ENCODE measurements at places on chromosomes 3 and 15.

DNA sequence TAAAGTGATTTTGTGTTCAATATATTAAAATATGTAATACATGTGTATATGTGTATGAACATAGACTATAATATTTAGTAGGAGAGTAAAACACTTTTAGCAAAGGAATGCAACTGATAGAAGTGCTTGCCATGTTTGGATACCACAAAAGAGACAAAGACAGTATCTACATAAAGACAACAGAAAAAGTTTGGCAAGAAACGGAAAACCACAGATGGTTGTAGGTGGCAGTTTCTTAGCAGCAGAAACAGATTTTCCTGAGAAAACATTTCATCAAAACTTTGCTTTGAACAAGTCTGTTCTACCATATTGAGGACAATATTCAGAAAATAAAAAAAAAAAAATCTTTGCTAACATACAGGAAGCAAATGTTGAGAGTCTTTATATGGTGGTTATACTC, 1560.4 kb upstream of the GBE1 start:
- no peak for DNase-seq

DNA sequence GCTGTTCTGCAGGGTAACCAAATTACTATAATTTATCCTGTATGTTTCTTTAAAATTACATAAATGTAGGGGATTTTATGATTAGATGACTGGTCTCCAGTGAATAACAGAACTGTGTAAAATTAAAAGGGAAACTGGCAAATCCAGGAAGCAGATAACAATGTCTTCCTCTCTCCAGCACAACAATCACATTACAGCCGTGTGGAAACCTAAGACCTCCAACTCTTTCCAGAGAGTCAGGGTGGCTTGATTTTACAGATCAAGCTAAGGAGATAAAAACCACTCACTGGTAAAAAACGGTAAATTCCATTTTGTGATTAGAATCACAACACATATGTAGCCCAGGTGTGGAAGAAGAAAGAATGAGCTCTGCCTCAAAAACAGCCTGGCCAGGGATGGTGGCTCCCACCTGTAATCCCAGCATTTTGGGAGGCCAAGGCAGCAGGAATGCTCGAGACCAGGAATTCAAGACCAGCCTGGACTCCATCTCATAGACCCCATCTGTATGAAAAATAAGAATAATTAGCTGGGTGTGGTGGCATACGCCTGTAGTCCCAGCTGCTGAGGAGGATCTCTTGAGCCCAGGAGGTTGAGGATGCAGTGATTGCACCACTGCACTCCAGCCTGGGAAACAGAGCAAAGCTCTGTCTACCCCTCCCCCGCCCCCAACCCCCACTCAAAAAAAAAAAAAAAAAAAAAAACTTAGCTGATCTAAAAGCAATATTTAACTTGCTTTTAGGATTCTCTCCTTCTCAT, 29.0 kb downstream of the IL17RD start:
- DNase-seq, result no peak

DNA sequence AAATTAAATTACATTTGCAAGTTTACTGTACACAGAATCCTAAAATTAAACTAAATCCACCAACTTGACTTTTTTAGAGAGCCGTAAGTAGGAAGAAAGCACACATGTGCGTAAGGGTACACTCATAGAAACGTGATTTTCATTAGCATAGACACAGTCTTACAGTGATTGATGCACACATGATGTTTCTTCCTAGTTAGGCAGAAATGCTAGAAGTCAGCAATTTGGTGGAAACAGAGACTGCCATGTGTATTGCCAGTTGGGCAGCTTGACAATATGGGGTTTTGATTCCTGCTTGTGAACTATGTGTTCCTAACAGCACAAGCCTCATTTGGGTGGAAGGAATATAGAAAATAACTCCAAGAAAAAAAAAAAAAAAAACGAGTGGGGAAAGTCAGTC, 878.5 kb downstream of the ROBO1 start:
- no peak for DNase-seq

DNA sequence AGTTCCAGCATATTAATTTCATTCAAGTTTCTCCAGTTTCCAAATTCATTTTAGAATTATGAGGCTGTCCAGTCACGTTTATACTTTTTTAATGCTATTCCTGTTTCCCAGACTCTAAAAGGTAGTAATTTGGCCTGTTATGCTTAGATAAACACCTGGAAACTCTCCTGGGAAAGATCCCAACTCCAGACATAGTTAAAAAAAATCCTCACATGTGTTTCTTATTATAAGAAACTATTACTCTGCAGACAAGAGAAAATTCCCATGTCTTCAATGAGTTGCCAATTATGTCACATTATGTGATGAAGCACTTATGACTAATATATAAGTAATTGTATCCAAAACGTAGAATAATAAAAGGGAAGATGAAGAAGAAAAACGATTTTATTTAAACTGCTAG, 137.1 kb upstream of the TMC3 start:
- DNase-seq, result no peak

GRCh38 chr3:151120409-151120808, 34.9 kb downstream of the MED12L start:
- no peak for DNase-seq

- no peak for DNase-seq
Measured at GRCh38 chr3:78792212-78792611, 975.6 kb downstream of the ROBO1 start.

DNA sequence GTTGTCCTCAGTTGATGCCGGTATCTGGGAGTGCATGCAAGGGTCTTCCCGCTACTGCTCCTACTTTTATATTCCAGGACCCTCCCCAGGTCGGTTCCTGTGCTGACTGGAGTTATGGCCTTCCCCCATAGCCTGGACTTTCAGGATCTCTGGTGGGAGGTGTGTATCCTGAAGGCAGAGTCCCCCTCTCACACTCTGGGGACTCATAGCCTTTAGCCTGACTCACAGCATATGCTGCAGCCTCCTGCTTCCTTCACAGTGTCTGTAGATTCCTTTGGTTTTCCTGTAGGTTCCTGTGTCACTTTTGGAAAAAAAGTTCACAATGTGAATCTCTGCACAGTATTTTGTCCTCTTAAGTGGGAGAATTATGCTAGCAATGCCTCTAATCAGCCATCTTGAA, 180.6 kb upstream of the RBMS3 start:
- no peak for DNase-seq

- DNase-seq, result no peak
Measured at GRCh38 chr3:139654637-139655365, 23.0 kb downstream of the NMNAT3 start.

- DNase-seq, result no peak
Measured at GRCh38 chr3:30333903-30334302, 272.5 kb upstream of the TGFBR2 start.

DNA sequence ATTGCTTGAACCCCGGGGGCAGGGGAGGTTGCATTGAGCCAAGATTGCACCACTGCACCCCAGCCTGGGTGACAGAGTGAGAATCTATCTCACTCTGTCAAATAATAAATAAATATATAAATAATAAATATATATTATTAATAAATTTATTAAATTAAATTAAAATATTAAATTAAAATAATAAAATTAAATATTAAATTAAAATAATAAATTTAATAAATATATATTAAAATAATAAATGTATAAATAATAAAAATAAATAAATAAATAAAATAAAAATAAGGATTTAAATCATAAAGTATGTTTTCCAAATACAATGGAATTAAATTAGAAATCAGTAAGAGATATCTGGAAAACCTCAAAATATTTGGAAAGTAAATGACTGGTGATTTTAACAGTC, 43.3 kb downstream of the ATOSA start:
- no peak for DNase-seq

GRCh38 chr15:53694476-53694874, 65.0 kb downstream of the WDR72 start:
- DNase-seq, result no peak

- no peak for DNase-seq
Measured at GRCh38 chr3:138011722-138012121, 1.8 kb downstream of the CLDN18 start.

DNA sequence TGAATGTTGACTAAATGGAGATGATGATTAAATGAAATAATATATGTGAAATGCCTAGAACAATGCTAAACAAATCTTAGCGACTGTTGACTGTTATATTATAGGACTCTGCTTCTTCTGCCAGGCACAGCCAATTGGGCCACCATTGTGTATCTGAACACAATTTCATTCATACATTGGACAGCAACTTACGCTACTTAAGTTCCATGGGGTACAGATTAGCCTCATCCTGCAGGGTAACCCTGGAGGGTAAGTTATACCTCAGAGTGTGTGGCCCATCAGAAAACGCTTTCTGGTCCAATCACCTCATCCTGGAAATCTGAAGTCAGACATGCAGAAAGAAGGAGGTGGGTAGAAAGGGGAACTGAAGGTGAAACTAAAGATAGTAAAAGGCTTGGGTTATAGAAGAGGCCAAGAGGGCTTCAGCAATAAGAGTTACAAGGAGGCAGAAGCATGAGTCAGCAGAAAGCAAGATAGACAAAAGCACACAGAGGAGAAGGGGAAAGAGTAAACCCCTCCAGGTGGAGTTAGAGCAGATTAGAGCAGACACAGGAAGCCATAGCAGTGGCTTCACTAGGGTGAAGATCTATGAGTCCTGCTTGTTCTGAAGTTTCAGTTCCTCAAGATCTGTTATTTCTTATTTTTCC, 119.3 kb upstream of the SLC24A5 start:
- DNase-seq, result no peak

- no peak for DNase-seq
Measured at GRCh38 chr3:197562398-197563251, 6.9 kb upstream of the BDH1 start.

- DNase-seq, result no peak
Measured at GRCh38 chr3:126526668-126527005, 2.7 kb downstream of the CHST13 start.

DNA sequence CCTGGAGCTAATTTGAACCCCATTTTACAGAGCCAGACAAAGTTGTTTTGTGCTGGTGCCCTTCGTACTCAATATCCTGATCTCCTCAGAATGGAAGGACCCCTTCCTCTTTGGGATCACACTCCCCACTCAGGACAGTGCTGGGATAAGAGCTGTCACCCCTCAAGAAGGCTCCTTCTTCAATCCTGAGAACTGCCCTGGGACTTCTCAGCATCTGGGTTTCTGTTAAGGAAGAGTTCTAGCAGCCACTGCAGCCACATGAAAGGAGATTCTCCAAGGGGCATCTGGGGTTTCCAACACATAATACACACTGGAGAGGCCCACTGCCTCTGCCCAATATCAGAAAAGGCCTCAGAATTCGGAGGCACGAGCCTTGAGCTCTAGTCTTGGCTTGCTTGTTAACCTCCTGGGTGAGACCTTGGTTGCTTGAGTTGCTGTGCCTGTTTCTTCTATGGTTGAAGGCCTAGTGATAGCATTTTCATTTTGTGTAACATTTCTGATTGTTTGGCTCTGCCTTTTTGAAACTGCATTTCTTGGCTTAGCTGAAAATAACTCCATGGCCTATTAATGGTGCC, 78.8 kb upstream of the NMNAT3 start:
- DNase-seq, result no peak

DNA sequence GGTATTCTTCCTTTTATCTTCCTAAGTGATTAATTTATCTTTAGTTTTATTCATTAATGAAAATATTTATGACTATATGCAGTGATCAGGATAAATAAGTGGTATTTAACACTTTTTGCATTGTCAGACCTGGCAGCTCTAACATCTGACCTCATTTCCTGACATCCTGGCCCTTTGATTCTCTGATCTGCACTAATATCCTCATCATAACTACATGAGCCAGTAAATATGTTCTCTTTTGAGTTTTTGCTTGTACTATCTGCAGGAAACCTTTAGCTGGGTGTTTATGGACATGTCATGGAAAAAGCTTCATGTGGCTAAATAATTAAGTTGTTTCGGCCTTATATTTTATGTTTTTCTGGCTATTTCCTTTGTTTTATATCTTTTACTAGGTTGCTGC, 10.5 kb downstream of the NKTR start:
- no peak for DNase-seq

DNA sequence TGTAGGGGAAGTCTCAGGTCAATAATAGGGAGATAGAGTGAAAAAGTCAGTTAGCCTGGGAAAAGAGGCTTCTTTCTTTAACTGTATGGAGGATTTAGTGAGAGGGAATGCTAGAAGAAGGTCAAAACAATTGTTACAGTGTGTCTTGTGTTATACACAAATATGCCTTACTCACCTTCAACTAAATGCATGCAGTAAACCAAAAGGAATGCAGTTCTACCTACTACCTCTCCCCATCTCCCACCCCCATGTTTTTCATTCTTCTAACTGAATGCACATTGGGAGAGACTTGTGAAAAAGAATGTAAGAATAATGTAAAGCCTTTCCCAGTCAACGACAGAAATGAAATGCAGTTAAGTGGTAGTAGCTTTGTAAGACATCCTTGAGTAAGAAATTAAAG, 33.8 kb downstream of the CCDC66 start:
- no peak for DNase-seq

- DNase-seq, result no peak
Measured at GRCh38 chr3:44525060-44525459, 29.9 kb upstream of the ZKSCAN7 start.

DNA sequence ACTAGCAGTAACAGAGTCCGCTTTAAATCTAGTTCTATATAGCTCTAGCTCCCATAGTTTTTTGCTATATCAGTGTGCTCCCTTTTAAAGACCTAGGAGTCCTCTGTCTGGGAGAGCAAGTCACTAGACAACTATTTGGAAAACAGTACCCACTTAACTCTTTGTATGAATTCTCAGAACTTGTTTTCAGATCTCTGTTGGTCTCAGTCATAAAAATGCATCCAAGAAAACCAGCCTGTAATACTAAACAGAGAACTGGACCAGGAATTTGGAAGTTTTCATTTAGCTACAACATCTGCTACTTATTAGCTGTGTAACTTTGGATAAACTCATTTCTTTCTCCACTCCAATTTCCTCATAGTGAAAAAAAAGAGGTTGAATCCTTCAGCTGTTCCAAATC, 56.9 kb upstream of the C3orf49 start:
- DNase-seq, result no peak

DNA sequence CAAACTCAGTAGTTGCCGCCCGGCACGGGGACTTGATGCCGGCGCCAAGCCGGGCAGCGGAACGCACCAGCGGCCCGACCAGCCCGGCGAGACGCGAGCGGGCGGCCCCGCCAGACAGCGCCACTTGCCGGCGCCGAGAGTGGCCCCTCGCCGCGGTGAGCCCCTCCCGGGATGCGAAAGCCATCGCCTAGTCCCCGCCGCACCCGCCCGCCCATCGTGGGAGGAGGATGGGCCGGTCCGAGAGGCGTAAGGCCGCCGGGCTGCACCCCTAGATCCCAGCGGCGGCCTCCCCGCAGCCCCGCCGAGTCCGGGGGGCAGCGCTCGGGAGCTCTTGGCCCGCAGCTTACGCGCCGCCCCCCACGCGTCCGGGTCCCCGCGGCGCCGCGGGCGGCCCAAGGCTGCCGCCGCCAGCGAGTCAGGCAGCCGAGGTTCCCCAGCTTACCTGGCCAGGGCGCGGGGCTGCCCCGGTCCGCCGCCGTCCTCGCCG, 609 bp downstream of the GOLGA8A start:
- peak; percentile 29 for DNase-seq

GRCh38 chr15:50181969-50182218, at the start of gene SLC27A2:
Gene SLC27A2, plus strand, starts transcription at chr15:50182196. Its CDS starts 232 bp downstream, at chr15:50182428.
- no peak for DNase-seq

GRCh38 chr3:143471705-143472104, 352.1 kb downstream of the CHST2 start:
- no peak for DNase-seq

All from stimulated activated CD4-positive, alpha-beta T cell treated with anti-CD3 and anti-CD28 coated beads, Interleukin-15, amount 100 ng/mL, for 1 hour (primary cell).